GM04504 (cell line): ENCODE measurements at places on chromosomes 6 and 20.

- DNase-seq: no peak
These were observed 40.8 kb downstream of the ZFAND3 start for GRCh38 chr6:37860226-37860839.

GRCh38 chr20:15705975-15706374, 867.3 kb downstream of the KIF16B start:
- DNase-seq: no peak

DNA sequence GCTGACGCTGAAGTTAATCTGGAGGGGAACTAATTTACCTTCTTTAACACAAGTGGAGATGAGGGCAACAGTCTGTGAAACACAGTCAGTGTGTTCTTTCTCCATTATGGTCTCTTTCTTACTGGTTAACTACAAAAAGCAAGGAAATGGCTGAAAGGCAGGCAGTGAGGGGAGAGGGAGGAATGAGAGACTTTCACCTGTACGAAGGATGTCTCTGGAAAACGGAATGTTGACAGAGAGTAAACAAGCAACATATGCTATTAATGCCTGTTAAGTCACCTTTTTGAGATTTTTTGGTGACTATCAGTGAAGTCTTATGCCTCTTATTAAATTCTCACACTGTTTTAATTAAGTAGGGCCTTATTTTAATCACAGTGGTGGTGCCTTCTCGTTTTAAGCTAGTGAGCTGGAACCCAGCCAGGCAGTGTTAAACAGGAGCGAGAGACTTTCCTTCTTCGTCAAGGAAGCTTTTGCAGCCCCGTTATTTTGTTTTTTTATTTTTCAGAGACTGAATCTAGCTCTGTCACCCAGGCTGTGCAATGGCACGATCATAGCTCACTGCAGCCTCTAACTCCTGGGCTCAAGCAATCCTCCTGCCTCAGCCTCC, 165.6 kb downstream of the ATXN1 start:
- no peak for DNase-seq

DNA sequence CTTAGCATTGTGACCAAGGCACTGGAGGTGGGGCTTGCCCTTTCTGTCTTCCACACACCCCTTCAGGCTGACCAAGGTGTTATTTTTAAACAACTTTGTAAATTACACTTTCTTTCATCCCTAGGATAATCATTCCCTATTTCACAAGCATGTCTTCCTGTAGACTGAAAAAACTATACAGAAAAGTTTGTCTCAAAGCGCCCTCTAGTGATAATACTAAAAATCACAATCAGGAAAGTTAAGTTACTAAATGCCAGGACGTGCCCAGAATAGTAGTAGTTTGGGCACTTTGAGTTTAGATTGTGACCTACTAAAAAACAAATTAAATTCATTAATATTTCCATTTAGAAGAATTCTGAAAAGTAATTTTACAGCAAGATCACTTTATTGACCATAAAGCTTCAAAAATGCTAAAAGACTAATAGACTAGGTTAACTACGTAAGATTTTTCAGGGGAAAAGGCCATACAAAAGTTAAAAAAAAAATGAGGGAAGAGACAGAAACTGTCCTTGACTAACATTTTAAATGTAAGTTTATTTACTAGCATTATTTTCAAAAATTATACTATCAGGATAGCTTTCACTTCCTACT, 123.3 kb upstream of the DUSP22 start:
- no peak for DNase-seq

DNA sequence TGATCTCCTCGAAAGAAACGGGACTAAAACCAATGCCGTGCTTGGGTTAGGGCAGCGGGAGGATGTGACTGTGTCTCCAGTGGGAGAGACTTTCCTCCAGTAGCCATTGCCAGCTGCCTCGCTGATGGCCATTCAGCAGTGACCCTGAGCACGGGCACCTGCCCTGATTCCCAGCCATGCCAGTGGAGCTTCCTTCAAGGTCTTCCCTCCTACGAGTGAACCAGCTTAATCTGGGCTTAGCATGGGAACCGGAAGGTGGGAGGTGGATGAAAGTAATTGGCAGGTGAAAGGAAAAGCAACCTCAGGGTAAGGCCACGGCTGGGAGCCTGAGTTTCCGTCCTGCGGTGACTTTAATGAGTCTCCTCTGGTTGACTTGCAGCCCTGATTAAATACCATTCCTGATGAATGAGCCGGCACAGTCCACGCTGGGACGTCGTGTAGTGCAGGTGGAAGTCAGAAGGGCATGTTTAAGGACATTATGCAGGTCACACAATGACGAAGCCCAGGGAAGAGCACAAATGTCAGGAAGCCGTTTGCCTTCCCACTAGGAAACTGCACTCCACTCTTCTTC, 813.5 kb downstream of the QKI start:
- DNase-seq: no peak

DNA sequence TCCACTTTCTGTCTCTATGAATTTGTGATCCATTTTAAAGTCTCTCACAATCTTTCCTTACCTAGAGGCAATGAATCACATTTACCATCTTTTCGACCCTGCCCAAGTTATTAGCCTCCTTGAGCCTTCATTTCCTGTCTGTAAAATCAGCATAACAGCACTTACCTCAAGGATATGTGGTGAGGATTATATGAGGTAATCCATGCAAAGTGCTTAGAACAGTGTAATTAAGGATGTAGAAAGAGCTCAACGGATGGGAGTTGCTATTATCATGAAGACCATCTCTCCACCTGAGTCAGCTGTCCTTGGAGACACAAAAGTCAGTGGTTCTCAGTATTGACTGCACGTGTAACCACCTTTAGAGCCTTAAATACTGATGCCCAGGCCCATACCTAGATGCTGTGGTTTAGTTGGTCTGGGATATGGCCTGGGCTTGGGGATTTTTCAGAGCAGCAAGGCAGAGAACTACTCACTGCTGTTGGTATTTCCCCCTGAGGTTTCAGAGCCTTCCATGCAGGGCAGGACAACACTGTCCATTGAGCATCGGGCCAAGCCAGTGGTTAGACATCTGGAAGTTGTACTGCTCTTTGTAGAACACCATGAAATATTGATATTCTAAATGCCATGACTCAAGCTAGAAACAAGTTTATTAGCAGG, 55.8 kb downstream of the LYRM2 start:
- no peak for DNase-seq

DNA sequence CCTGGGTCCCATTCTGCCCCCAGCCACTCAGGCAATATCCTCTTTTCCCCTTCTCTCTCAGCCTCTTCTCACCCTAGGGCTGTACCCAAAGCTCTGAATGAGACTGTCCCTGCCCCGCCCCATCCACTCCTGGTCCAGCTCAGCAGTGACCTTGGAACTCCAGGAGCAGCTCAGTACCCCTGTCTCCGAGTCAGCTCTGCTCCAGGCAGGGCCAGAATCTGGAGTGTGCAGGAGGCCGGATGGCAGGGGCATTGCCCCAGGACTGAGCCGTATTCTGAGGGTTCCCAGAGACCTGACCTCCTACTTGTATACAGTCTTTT, 2.0 kb upstream of the RAET1G start:
- no peak for DNase-seq

- no peak for DNase-seq
These were observed 96.6 kb downstream of the LCA5 start for GRCh38 chr6:79440598-79440997.

GRCh38 chr6:150310539-150310938, 58.3 kb upstream of the IYD start:
- no peak for DNase-seq

DNA sequence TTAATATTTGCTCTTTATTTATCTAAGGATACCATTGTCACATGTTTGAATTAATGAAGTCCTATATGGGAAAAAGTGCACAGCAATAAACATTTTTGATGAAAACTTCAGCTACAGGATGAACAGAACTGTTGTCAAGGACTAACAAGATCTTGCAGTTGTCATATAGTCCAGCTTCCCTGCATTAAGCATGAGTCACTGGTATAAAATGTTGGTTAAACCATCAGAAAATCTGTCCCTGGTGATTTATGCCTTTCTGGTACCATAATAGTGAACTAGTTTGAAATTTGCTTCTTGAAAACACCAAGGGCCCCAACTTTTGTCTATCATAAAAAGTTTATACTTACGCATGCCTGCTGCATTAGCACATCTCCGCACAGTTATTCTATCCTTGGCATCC, 60.4 kb upstream of the RSPO3 start:
- no peak for DNase-seq

- DNase-seq: no peak
These were observed 66.6 kb downstream of the C6orf52 start for GRCh38 chr6:10627800-10628199.

DNA sequence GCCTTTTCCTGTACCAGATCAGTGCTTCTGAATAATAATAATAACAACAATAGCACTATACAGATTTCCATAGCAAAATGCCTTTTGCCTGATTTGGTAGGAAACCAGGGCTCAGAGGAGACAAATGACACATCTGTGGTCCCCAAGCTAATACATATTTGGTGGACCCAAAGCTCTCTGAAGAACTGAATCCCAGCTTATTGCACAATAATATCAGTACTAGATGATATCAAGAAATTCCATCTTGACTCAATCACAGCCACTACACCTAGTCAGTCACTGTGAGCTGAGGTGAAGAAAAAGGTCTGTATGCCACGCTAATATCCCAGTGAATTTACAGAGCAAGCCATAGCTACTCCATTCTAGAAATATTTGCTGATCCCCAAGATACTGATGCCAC, 270.6 kb upstream of the RIN2 start:
- DNase-seq: no peak

DNA sequence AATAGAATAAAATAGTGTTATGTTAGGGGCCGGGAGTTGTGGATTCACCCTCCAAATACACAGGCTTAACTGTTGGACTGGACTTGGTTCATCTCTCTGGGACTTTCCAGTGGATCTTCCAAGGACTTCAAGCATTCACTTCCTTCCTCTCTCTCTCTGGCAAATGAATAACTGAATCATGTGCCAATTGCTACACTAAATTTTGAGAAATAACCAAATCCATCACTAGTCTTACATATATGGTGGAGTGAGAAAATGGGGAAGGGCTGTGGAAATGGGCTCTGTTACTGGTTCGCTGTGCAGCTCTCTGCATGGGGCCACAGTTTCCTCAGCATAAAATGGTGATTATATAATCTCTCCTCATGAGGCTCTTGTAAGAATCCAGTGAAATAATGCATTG, 6.8 kb upstream of the KIAA1755 start:
- DNase-seq: no peak

DNA sequence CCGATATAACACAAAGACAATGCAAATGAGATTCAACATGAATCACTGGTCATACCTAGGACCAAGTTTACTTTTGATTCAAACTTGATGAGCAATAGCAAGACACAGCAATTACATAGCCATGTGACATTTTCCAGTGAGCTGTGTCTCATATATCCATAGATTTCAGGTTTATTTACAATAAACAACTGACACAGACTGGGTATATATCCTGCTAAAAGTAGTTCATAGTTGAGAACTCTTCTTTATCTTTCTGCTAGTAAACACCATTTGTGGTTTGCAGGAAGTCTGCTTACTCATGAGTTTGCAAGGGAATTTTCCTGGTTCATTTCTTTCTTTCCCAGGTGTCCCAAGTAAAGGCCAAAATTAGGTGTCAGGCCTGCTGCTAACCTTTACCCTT, 343.4 kb downstream of the KIF16B start:
- DNase-seq: no peak

- no peak for DNase-seq
These were observed 28.7 kb downstream of the SAYSD1 start for GRCh38 chr6:39086294-39086693.

DNA sequence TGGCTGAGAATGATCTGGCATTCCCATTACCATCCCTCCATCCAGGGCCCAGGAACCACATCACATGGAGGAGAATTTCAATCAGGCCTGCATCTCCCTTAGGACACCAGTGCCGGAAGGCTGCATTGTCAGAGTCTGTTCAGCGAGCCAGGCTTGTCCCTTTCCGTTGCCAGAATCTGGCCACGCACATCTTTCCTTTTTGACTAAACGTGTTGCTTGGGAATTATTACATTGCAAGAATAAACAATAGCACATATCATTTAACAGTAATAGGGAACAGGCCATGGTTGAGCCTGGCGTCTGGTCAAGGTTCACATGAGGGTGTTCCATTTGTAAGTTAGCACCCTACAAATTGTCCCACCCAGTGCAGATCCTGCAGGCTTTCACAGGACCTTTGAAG, 42.8 kb downstream of the SOBP start:
- DNase-seq: no peak

GRCh38 chr20:24004471-24004870, 15.9 kb upstream of the GGTLC1 start:
- no peak for DNase-seq

- no peak for DNase-seq
These were observed 623.4 kb upstream of the FLRT3 start for GRCh38 chr20:14960831-14961230.

GRCh38 chr6:139625998-139626975, 251.8 kb upstream of the CITED2 start:
- no peak for DNase-seq

DNA sequence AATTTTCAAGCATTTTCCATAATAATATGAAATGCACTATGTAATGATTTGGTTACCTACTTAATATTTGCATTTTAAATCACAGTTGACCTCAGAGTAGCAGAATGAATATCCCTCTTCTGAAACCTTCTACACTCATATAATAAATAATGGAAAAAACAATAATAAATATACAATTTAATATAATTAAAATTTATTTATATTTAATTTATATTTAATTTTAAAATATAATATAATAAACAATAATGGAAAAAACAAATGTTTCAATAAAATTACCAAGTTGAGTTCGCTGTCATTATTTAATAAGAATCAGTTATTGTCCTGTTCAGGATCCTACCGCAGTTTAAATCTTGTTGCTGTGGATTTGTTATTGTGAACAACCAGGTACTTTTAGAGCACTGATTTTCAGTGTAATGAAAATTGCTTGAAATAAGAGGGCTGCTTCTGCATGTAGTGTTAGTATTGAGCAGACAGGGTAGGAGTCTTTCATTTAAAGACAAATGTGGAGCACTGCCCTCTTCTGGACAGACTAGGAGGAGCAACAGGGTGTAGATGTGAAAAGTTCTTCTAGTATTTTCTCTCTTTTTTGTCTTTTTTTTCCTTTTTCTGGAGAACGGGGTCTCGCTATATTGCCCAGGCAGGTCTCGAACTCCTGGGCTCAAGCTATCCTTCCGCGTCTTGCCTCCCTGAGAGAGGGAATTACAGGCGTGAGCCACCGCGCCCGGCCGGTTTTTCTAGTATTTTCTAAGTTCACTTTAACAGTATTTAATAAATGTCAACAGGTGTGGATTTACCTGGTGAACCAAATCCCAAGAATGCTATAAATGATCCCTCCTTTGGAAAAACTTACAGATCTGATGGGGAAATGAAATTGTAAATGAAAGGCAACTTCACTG, 13.6 kb downstream of the TRAPPC3L start:
- DNase-seq: peak; percentile 39
